ENCODE measurements at places on chromosomes 5 and 9. TPM values are rescaled to one million over a fixed set of nuclear protein-coding genes. Genes with fewer than 3 reads are reported as not detected.
A peak's percentile ranks its signal among the peaks of the same experiment; 100 is the strongest.

DNA sequence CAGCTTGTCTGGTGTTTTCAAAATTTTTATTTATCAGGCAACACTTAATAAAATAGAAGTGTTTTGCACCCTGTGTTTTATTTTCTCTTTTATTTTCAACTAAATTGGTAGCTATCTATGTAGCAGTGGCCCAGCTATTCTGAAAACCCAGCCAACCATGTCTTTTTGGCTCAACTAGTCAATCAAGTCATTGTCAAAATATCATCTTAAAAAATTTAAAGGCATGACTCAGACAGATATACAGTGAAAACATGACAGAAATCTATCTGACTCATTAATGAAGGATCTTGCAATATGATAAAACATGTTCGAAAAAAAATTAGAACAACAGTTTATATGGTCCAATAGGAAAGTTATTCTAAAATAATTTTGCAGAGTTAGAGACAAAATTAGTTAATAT lies 75.1 kb downstream of the HSD17B4 start:
- no peak for ATAC-seq

- no peak for ATAC-seq
Measured at GRCh38 chr5:151808451-151809169, 36.9 kb downstream of the G3BP1 start.

GRCh38 chr5:141647851-141648250 lies 3.4 kb downstream of the FCHSD1 start:
- ATAC-seq: no peak

DNA sequence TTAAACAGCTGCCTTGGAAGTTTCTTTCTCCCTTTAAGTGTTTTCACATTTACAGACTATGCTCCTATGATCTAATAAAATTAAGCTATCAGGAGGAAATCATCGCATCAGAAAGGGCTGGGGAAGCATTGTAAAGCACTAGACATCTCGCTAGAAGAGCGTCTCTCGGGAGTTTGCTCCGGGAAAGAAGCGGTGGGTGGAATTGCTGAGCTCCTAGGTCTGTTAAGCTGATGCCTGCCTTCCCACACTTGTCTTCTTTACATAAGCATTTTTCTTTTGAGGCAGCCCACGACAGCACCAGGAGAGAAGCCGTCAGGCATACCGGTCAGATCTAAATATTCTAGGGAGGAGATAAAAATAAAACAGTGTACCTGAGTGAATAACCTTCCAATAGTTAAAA lies 541.7 kb upstream of the TUSC1 start:
- no peak for ATAC-seq

- ATAC-seq: no peak
Measured at GRCh38 chr9:99050924-99051323, 54.0 kb upstream of the TGFBR1 start.

GRCh38 chr9:16924311-16924915 lies 53.9 kb upstream of the BNC2 start:
- ATAC-seq: no peak

- no peak for ATAC-seq
Measured at GRCh38 chr5:140267559-140268018, 35.3 kb downstream of the PFDN1 start.

- no peak for ATAC-seq
Measured at GRCh38 chr9:24698881-24699518, 153.3 kb upstream of the IZUMO3 start.

GRCh38 chr5:175484829-175485228 lies 6.5 kb downstream of the SFXN1 start:
- no peak for ATAC-seq

DNA sequence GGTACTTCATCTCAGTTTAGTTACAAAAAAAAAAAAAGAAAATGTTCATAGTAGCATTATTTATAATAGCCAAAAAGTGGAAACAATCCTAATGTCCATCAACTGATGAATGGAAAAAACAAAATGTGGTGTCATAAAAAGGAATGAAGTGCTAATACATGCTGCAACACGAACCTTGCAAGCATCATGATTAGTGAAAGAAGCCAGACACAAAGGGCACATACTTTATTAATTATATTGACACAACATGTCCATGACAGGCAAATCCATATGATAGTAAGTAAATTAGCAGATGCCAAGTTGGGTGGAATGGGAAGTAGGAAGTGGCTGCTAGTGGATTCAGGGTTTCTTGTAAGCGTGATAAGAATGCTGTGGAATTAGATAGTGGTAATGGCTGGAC lies 54.2 kb downstream of the PCDHGC5 start:
- peak; percentile 71 for ATAC-seq

- no peak for ATAC-seq
Measured at GRCh38 chr9:95595721-95596295, 79.0 kb upstream of the PTCH1 start.

Gene RACK1
- 1,941 TPM for total RNA-seq

Gene LECT2
- total RNA-seq: not detected

GRCh38 chr9:131409458-131409992 lies 15.6 kb downstream of the PRRC2B start:
- ATAC-seq: no peak

Gene NR6A1
- 1.7 TPM for total RNA-seq

DNA sequence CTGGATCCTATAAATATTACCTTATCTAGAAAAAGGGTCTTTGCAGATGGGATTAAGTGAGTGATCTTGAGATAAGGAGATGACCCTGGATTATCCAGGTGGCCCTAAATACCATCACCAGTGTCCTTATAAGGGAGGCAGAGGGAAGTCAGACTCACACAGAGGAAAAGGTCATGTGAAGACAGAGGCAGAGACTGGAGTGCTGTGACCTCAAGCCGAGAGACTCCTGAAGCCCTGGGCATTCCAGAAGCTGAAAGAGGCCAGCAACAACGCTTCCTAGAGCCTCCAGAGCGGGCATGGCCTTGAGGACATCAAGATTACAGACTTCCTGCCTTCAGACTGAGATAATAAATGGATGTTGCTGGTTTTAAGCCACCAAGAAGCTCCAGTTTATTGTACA lies 118.8 kb downstream of the ATPSCKMT start:
- no peak for ATAC-seq

GRCh38 chr5:149379177-149379761 lies at the start of gene IL17B:
Gene IL17B, minus strand, starts transcription at chr5:149379292. Its CDS starts 67 bp downstream, at chr5:149379225.
- ATAC-seq: no peak

Gene ANGPTL2
- 2.1 TPM for total RNA-seq

DNA sequence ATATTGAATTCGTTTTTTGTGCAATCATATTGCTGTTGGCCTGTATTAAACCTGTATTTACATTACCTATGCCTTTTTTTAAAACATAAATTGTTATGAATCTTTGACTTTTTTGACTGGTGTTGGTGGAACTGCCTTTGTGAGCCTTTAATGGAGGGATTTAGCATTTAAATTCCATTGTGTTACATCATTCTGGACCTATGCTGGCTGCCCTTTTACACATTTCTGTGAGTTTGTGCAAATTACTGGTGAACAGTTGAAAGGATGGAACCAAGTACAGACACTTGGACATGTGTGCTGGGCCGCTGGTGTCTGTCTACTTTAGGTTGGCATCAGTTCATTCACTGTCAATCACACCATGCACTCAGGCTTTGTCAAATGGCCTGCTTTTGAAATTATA lies 3.4 kb downstream of the SNX18 start:
- ATAC-seq: no peak

DNA sequence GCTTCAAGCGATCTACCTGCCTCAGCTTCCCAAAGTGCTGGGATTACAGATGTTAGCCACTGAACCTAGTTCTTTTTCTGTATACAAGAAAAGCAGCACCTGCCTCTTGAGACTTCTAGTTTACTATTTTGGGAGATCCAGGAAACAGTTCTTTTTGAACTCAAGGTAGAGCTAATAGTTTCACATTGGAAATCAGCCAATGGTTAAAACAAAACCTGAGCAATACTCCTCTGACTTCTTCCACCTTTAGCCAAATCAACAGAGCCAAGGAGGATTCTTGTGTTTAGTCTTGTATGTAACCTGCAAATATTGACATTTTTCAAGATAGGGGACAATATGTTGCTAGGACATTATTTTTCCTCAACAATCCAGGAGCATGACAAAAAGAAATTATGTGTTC lies 349.4 kb downstream of the SH3GL2 start:
- ATAC-seq: no peak

DNA sequence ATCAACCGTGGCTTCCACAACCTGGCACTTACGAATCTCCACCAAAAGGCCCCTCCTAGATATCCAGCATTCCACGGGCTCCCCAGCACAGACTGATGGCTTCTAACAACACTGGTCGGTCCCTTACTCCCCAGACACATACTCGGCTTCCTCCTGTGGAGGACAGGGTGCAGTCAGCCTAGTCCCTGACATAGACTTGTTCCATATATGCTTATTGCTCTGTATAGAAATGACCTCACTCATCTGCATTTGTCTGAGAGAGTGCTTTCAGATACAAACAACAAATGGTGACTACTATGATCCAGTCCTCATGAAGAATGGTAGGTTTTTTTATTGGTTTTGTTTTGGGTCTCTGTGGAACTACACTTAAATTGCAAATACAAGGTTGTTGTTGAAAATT lies 72.4 kb downstream of the TMEM215 start:
- no peak for ATAC-seq

Gene PCDHB11
- 0.44 TPM for total RNA-seq

- peak; percentile 88 for ATAC-seq
Measured at GRCh38 chr5:75656311-75657003, 45.2 kb downstream of the ANKDD1B start.

Gene FOXD4
- total RNA-seq: 0.28 TPM

Gene BTNL3
- not detected for total RNA-seq

Gene NRG2
- total RNA-seq: 1.9 TPM

- ATAC-seq: no peak
Measured at GRCh38 chr5:74155501-74155900, 485.0 kb downstream of the ENC1 start.

DNA sequence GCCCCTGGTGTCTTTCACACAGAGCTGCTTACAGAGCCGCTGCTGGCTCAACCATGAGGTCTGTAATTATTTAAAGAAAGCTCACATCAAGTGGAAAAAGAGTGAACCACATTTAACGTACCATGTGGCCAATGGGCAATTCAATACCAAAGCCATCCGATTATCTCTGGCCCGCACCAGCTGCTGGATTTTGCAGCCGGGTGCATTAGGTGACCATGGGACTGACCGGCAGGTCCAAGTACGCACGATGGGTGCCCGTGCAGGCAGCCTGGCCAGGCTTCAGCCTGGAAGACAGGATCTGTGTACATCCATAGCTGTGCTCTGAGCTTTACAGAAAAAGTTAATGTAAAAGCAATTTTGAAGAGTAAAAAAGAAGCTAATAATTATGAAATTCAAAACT lies 20.5 kb downstream of the PPARGC1B start:
- no peak for ATAC-seq
